Suprapubic skin (tissue), 4 donors: ENCODE measurements at places on chromosomes 1 and 21. TPM values are rescaled to one million over a fixed set of nuclear protein-coding genes. Genes with fewer than 3 reads are reported as not detected.

DNA sequence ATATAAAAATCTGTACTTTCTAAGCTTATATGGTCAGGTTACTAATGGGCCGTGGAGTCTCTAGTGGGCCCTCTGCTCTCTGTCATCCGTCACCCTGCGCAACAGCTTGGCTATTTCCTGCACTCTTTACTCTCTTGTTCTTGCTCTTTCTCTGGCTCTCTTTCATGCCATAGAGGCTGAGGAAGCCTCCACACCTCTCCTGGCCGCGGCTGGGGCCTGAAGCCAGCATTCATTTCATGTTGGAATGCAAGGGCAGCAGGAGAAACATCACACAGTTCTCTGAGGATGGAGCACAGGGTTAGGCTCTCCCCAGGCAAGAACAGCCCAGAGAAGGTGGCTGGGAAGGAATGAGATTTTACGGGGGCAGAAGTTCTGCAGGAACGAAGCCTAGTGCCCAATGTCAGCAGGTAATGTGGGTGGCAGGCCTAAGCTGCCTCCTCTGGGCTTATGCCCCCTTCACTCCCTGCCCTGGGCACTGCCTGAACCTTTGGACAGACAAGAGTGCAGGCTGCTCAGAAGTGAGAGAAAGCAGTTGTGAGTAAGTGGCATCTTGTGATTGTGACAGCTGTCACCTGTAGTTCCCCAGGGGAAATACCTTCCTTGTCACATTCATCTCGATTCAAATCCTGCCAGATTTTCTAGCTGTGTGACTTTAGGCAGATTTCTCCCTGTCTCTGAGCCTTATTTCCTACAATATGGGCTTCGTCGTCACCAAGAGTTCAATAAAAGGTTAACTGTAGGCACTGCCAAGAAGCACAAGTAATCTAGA, 3.6 kb upstream of the FHAD1 start:
- H3K36me3 ChIP-seq = no peaks in the 10 kb centered on the region
- peaks cover 13% of the 10 kb centered on the region for H3K27me3 ChIP-seq
- H3K27ac ChIP-seq = no peak overlapping the region
- no peak for DNase-seq
- peaks cover 16% of the 10 kb centered on the region for H3K4me1 ChIP-seq

- H3K36me3 ChIP-seq = no peaks in the 10 kb centered on the region
- H3K4me1 ChIP-seq = peaks cover 32% of the 10 kb centered on the region
- no peak overlapping the region for H3K4me3 ChIP-seq
- no peak for DNase-seq
- H3K27me3 ChIP-seq = no peaks in the 10 kb centered on the region
- H3K27ac ChIP-seq = peak overlapping the region; percentile 30
Measured at GRCh38 chr21:41631564-41632461, 123.9 kb upstream of the TMPRSS2 start.

GRCh38 chr1:164498792-164499191, 60.2 kb upstream of the PBX1 start:
- no peak overlapping the region for H3K4me3 ChIP-seq
- DNase-seq = no peak
- H3K36me3 ChIP-seq = no peaks in the 10 kb centered on the region

DNA sequence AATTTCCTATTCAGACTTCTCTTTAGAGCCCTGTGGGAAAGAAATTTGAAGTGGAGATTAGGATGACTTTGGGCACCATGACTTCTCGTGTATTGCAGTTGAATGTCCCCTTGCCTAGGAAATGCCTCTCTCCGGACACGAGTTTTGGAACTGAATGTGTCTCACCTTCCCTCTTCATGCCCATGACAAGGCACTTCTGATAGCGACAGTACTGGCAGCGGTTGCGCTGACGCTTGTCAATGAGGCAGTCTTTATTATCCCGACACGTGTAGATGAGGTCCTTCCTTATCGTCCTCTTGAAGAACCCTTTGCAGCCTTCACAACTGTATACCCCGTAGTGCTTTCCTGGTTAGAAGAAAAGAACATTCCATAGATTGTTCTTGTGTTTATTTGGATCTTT, 28.1 kb downstream of the RXRG start:
- no peaks in the 10 kb centered on the region for H3K4me1 ChIP-seq
- H3K36me3 ChIP-seq = no peaks in the 10 kb centered on the region
- no peak for DNase-seq
- H3K4me3 ChIP-seq = no peak overlapping the region
- no peak overlapping the region for H3K27ac ChIP-seq

- no peak for DNase-seq
- H3K27ac ChIP-seq = no peak overlapping the region
- H3K4me3 ChIP-seq = no peak overlapping the region
- H3K27me3 ChIP-seq = no peaks in the 10 kb centered on the region
- H3K36me3 ChIP-seq = no peaks in the 10 kb centered on the region
Measured at GRCh38 chr1:22169816-22170215, 26.9 kb upstream of the WNT4 start.

DNA sequence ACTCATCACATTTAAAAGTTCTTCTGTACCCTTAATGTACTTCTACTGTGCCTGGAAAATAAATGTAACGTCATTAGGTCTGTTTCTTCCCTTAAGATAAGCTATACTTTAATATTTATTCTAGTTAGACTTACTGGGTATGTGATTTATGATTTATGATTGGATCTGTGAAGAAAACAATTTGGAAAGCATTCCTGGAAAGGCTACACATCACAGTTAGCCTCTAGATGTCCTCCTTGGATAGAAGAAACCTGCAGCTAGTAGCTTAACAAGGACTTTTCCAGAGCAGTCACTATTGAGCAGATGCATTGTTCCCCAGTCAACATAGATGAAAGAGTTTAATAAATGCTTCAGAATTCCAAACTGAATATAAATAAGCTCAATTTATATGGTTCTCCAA, 22.2 kb upstream of the ABL2 start:
- DNase-seq = no peak
- H3K4me1 ChIP-seq = no peaks in the 10 kb centered on the region
- no peaks in the 10 kb centered on the region for H3K27me3 ChIP-seq
- H3K4me3 ChIP-seq = no peak overlapping the region
- no peaks in the 10 kb centered on the region for H3K36me3 ChIP-seq

DNA sequence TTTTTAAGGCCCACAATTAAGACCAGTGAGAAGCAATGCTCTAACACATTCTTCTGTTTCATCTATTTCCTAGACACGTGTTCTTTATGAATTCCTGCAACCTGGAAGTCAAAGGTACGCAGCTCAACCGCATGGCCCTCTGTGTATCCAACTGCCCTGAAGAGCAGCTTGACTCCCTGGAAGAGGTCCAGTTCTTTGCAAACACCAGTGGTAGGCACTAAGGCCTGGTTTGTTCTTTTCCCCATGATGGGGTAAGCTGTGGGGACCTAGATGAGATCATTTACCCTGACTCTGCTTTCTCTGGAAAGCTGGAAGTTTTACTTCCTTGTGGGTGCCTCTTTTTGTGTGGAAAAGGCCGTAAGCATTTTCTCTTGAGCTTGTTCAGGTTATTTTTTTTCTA, 7.3 kb downstream of the SLC44A3 start:
- H3K4me3 ChIP-seq = no peak overlapping the region
- no peak for DNase-seq
- H3K36me3 ChIP-seq = no peaks in the 10 kb centered on the region

The MAST2 gene
- 15.4 TPM for total RNA-seq

The CCDC181 gene
- total RNA-seq = not detected

The RAB42 gene
- total RNA-seq = not detected

The TRABD2B gene
- total RNA-seq = 2.1 TPM

The LSS gene
- total RNA-seq = 156 TPM

The UBXN11 gene
- total RNA-seq = 19.1 TPM
